ENCODE measurements at places on chromosomes 12 and 14.

DNA sequence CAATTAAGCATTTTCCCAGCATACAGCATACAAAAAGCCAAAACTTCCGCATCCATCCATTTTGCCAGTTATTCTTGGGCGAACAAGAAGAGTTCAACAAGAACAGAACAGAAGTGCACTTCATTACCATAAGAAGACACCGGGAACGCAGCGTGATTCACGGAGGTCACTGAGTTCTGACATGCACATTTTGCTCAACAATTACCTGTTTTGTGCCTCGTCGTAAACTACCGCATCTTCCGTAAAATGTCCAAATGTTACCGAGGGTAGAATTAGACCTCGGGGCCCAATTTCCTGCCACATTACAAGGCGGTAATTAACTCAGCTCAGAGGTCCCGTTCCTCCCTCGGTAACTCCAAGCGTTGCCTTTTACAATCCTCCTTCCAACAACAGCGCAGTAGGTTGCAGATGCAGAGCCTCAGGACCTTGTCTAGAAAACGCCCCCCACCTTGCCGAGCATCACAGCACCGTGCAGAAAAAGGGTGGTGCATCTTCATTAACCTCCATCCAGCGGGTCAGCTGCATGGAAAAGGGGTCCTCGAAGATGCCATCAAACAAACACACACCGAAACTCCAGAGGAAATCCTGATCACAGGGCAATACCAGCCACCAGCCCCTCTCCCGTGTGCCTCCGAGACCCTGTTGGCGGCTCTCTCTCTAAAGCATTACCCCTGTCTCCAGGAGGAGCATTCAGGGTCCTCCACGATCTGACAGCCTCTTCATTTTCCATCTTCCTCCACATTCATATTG, 125.2 kb downstream of the BCL11B start:
- no peak for DNase-seq

GRCh38 chr14:32426586-32427388, 97.7 kb downstream of the AKAP6 start:
- no peak for DNase-seq

DNA sequence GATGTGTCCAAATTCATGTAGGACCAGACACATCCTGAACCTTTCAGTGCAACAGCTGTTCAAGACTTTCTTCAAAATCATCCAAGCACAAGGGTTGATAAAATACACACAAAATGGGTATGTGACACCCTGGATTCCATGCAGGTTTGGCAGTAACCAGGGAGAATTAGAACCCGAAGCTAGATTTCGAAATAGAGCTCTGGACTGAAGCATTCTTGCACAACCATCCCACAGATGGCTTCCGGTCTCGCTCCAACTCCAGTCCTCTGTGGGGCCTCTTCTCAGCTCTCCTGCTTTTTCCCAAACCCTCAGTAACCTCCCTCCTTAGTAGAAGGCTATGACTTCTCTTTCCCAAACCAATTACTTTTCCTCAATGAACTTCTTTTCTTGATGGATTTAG, 171.3 kb downstream of the TTC7B start:
- DNase-seq: no peak

GRCh38 chr14:78399316-78399889, 229.2 kb downstream of the NRXN3 start:
- no peak for DNase-seq

Data from activated CD4-positive, alpha-beta T cell treated with anti-CD3 and anti-CD28 coated beads, Interleukin-2, amount 50 U/mL, for 4 hours (primary cell).